ENCODE measurements at places on chromosomes 13 and 19.

- no peak for DNase-seq
Observed at GRCh38 chr13:101449790-101450748, 2.4 kb upstream of the ITGBL1 start.

GRCh38 chr19:23482829-23483228 lies 87.6 kb upstream of the ZNF91 start:
- DNase-seq = no peak

DNA sequence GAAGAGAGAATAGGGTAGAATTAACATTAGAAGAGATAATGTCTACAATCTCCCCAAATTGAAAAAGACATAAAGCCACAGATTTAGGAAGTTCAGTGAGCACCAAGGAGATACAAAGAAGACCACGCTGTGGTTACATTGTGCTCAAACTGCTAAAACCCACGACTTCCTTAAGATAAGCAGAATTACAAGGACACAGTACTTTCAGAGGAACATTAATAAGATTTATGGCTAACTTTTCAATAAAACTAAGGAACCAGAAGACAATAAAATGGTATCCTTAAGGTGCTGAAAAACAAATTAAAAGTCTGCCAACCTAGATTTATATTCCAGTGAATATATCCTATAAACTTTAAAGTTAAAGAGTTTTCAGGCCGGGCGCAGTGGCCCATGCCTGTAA lies 7.4 kb upstream of the IL17D start:
- DNase-seq = no peak

- DNase-seq = no peak
Observed at GRCh38 chr19:50359328-50359818, 6.1 kb downstream of the NAPSA start.

DNA sequence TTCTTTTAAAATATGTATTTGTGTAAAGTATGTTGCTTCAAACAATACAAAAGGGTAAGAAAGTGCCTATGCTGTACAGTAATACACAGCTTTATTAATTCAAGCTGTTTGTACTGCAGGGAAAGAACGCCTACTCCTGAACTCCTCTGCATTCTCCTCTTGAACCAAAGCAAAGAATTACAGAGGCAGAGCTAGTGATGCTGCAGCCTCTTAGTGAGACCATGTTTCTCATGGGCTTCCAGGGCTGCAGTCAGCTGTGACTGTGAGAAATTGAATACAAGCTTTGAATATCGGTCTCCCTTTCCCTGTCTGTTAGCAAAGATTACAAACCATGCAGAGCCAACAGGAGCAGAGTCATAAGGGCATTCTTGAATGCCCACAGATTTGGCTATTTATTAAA lies 248.5 kb downstream of the SLITRK1 start:
- no peak for DNase-seq

Data from NCI-H1930 (cell line).